Stimulated activated CD4-positive, alpha-beta T cell treated with anti-CD3 and anti-CD28 coated beads, Interleukin-4, amount 100 ng/mL, for 4 hours (primary cell): ENCODE measurements at places on chromosomes 2 and 18.

- DNase-seq: peak; percentile 55
These were observed at the start of gene GPD2 for GRCh38 chr2:156435718-156436496. Gene GPD2, plus strand, starts transcription at chr2:156436379. Its CDS starts 39,727 bp downstream, at chr2:156476106.

DNA sequence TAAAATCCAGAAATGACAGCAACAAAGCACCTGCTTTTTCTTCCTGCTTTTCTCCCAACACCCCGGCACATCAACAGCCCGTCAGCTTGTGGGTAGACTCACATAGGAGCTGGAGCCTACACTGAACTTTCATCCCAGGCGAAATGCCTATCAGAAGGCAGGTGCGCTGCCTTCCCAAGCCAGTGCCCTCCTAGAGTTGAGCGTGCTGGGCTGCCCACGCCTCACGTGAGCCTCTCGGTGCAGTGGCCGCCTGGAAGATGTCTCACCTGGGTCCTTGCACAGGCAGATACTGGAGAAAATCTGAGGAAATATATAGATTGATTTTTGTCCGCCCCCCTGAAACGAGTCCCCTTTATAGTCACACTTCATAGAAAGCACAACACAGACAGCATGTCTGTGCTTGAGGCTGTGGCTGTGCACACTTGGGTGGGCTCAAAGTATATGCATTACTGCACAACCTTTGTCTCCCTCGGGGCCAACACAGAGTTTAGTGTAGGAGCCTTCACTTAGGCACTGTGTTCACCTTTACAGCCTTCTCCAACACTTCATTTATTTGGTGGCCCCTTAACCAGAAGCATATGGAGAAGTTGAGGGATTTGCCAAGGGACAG, 112.5 kb downstream of the SMAD7 start:
- DNase-seq: no peak

GRCh38 chr2:120430957-120431356, 85.0 kb downstream of the INHBB start:
- DNase-seq: no peak

GRCh38 chr2:109615637-109616144, 1.5 kb downstream of the SOWAHC start:
- no peak for DNase-seq

- no peak for DNase-seq
These were observed 18.0 kb upstream of the SAG start for GRCh38 chr2:233289648-233290047.

DNA sequence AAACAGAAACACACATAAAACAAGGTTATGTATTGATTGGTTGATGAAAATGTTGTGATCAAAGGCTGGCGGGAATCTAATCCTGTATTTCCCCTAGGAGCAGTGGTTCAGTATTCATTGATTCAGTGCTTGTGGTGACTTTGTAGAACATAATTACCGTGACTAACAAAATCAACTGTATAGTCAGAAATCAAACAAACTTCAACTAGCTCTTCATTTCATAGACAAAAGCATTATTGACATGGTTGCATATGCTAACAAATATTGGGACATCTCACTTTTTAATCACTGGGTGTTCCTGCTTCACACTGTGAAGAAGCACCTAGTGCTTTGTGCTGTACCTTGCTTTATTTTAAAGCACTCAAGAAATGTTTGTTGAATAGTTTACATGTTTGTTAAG, 41.4 kb downstream of the USP14 start:
- DNase-seq: no peak

DNA sequence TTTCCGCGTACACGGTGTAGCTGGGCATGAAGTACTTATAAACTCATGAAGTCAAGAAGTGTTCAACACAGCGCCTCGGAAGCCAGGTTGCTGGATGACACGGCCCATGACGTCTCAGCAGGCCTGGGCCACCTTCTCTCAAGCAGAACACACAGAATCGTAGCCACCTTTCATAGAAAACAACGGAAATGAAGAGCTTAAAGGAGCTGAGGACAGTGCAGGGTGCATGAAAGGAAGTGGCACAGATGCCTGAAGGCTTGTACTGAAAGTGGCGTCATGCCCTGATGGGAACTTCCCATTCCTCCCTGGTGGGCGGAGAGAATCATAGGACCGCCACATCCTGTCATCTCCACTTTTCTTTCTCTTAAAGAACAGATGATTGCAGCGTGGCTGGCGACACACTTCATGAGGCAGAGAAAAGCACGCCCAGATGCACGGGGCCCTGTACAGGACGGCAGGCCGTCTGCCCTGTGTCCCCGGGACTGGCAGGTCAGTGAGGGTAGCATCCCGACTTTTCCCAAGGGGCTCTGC, 31.1 kb downstream of the HDAC4 start:
- peak; percentile 80 for DNase-seq

DNA sequence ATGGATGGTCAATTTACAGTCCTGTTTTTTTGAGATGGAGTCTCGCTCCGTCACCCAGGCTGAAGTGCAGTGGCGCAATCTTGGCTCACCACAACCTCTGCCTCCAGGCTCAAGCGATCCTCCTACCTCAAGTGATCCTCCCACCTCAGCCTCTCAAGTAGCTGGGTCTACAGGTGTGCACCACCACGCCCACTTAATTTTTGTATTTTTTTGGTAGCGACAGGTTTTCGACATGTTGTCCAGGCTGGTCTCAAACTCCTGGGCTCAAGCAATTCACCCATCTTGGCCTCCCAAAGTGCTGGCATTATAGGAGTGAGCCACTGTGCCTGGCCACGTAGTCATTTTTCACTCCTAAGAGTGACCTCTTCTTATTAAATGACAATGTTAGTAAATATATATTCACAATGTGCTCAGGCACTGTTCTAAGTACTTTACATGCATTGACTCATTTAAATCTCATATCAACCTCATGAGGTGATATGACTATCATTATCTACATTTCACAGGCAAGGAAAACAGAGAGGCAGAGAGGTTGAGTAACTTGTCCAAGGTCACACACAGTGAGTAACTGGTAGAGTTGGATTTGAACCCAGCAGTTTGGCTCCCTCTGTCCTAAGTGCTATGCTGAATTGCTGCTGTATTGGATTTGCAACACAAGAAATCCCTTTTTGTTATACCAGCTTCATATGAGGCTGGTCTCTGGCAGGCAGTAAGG, 5.6 kb upstream of the DIS3L2 start:
- DNase-seq: no peak

DNA sequence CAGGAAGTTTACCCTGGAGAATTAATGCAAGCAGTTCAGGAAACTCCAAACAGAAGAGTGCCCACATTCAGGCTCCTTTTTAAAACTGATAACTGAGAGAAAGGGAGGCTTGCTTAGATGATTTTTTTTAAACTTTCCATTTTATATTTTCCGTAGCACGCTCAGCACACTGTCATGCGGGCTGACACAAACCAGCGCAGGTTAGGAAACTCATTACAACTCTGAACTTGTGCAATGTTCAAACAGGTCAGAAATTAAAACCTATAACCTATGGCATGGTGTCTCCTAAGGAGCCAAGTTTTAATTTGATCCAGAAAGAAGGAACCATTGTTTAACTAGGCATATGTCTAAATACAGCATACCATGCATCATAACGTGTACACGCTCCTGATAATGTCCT, 117.7 kb upstream of the SMIM21 start:
- no peak for DNase-seq

DNA sequence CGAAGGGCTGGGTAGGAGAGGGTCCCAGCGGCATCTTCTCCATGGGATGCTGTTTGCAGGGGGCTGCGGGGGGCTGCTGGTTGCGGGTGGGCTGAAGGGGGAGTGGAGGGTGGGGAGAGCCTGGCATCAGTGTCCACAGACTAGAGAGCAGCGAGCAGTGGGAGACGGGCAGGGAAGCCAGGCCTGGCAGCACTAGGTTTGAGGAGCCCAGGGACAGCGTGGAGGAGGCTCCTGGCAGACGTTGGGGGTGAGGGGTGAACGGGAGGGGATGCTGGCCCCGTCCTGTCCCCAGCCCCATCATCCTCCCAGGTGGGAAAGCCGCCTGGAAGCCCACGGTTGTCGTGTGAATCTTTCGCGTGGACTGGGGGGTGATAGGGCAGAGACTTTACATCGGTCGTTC, 48.2 kb upstream of the TFCP2L1 start:
- DNase-seq: no peak

DNA sequence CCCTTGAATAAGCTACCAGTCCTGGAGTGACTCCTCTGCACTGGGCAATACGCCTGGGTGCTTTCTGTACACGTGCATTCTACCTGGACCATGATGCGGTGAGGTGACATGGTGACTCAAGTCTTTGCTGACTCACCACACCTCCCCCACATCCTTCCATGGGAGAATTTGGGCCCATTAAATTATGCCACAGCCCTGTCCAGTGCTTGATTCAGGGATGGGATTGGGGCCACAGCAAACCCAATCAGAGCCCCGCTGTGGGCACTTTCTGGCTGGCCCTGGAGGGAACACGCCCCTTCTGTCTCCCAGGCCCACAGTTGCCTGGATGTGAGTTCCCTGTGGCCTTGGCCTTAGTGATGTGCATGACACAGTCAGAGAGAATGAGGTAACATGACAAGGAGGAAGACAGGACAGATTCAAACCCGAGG, 86.9 kb downstream of the LRRC30 start:
- no peak for DNase-seq

- DNase-seq: no peak
These were observed 51.4 kb downstream of the OSBPL1A start for GRCh38 chr18:24346254-24346653.

GRCh38 chr2:236402033-236402790, 138.0 kb upstream of the ASB18 start:
- DNase-seq: no peak

DNA sequence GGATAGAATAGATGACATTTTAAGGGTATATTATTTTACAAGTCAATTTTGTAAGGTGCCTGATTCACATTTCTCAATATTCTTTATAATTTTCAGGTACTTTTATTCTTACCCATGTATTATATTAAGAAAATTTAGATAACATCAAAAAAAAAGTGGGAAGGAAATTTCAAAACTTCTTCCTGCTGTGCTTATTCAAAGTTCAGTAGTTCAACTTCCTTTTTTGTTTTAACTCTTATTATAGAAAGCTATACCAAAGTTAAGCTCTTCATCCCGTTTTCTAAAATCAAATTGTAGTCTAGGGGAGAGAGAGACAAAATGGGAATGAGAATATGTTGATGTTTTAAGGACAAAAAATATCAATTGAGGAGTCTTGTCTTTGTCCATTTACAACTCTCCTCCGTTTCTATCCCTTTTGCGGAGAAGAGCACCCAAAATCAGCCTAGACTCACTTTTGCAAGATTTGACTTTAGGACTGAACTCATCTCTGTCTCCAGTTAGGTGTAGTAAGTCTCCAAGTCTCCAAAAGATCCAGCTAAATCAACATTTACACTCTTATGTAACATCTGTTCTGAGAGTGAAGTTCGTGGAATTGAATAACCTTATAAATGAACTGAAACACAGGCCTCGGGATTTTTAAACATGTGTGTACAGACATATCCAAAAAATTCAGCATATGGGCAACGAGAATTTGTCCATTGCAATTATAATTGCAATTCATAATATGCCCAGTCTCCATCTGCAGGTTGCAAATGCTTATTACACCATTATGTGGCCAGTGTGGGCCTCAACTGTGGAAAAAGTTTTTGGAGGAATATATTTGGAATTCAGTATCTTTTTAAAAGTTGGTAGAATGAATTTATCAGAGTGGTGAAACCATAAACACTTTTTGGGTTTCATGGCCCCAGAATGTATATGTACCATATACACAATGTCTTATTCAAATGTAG, 23.9 kb downstream of the FAM124B start:
- DNase-seq: no peak

- DNase-seq: no peak
These were observed 114.3 kb downstream of the FIGN start for GRCh38 chr2:163621445-163622004.

- DNase-seq: no peak
These were observed 8.6 kb downstream of the ALLC start for GRCh38 chr2:3666613-3666975.

- no peak for DNase-seq
These were observed 150.6 kb downstream of the RTN4 start for GRCh38 chr2:54899576-54900200.

DNA sequence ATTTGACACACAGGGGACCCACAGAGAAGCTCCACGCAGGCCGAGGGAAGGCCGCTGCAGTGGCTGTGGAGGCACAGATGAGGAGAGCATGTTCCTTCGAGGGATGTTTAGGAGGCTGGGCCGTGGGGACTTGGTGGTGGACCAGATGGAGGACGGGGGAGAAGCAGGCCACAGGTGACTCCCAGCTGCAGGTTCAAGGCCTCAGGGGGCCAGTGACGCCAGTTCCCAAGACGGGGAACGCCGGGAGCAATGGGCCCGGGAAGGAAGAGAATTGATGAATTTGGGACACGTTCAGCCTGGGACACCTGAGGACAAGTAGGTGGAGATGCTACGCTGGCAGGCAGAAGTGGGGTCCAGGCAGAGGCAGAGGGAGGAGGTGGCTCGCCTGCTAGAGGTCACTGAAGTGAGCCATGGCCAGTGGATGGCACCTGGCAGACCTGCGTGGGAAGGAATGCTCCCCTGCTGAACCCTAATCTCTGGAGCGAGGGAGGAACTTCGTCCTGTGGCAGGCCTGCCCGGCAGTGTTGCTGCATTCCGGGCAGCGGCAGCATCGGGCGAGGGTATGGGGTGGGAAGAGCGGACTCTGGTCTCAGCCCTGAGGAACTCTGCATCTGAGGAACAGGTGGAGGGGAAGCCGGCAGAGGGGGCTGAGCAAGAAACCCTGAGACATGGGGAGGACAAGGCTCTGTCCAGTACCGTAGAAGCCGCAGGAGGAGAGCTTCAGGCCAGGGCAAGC, 25.2 kb upstream of the HPCAL1 start:
- DNase-seq: no peak

DNA sequence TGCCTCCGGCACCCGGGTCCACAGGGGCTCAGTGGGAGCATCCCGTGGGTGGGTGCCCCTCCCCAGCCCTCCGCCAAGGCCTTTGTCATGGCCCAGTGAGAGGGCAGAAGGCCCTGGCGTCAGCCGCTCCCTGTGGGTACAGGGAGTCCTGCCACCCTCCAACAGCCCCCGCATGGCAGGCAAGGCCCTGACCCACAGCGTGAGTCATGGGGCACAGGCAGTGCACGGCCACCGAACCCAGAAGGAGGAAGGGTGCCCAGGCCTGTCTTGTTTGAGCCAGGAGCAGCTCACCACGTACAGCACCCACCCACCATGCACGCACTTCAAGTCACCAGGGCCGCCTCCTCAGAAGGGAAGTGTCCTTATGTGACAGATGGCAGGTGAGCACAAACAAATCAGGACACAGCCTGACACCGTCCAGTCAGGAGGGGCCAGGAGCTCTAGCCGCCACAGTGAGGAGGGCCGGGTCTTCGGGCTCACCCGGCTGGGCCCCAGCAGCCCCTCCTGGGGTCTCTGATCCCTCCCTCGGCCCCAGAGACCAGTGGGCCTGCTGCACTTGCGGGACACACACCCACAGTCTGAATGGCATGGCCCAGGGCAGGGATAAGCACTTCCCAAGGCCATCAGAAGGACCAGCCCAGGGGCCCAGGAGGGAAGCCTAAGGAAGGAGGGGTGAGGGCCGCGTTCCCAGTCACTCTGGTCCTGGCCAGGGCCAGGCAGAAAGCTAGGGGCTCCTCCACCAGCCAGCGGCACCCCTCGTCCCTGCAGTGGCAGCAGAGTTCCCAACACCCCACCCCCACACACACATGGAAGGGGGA, 25.8 kb downstream of the BIN1 start:
- DNase-seq: peak; percentile 46
